Cortex of kidney (tissue), 1 donor: ENCODE measurements at places on chromosomes 3 and 15.

DNA sequence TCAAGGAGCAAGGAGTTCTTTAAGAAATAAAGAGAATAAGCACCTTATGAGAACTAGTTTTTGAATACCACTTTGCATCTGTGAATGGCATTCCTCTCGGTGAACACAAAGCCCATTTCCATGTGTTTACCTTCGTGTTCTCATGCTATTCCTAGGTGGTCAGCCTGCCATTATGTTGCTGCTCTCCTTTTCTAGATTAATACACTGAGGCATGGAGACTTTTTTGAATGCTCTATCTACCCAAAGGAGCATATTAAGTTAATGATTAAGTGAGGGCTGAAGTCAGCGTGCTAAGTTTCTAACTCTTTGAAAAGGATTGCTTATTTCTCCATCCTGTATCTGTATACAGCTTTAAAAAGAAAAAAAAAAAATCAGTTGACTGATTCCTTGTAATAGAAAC, 394.5 kb downstream of the MECOM start:
- DNase-seq, result no peak

DNA sequence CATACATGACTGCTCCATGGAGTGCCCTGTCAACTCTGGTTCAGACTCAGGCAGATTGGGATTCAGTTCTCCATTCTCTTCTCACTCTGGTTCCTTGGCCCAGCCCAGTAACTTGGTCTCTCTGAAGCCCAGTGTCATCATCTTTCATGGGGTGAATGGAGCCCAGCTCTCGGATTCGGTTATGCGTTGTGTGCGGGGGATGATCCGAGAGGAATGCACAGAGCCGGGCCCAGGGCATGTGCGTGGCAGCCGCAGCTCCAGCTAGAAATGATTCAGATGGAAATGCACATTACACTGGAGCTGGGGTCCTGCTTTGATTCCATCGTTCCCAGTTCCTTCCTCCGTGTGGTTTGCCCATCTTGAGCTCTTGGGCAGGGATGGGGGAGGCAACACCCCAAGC, 189.4 kb downstream of the FEZF2 start:
- DNase-seq, result no peak

- DNase-seq, result no peak
Observed at GRCh38 chr3:21587894-21588293, 163.1 kb downstream of the ZNF385D start.

DNA sequence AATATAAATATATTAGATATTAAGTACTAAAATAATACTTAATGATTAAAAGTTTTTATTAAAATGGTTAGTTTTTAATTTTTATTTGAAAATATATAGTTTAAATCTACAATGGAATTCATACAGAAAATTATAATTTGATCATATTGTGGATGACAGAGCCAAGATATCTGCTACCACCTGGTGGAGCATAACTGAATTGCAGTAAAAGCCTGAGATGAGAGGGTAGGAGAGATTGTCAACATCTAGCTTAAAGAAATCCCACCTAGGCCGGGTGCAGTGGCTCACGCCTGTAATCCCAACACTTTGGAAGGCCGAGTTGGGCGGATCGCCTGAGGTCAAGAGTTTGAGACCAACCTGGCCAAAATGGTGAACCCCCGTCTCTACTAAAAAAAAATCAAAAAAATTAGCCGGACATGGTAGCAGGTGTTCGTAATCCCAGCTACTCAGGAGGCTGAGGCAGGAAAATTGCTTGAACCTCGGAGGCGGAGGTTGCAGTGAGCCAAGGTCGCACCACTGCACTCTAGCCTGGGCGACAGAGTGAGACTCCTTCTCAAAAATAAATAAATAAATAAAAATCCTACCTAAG, 25.1 kb upstream of the CSTA start:
- no peak for DNase-seq

GRCh38 chr3:104832530-104832929, 534.2 kb upstream of the ALCAM start:
- no peak for DNase-seq

DNA sequence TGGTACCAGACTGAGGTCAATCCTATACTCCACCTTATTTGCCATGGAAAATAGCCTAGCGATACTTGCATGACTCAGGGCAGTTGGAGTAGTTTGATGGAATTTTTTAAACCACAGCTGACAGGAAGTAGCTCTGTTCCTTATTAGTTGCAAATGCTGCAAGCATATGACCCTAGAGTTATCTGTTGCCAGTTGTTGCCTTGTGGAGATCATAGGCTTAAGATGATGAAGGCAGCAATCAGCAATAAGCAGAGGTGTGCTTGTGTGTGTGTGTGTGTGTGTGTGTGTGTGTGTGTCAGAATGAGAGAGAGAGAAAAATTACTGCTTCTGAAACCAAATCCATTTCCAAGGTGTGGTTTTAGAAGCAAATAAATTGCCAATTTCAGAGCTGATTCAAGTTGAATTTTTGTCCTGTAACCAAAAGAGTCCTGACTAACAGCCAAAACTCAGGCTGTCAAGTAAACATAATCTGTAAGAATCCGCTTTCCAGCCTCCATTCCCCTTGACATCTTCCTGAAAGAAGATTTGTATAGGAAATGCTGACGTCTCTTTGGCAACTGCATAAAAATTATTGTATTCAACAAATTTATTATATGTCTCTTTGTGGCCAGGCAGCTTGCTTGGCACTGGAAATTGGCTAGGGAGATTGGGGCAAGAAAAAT, 141.2 kb downstream of the SERPINI1 start:
- no peak for DNase-seq
